ENCODE measurements at places on chromosomes 2 and 18.

- DNase-seq: no peak
Measured at GRCh38 chr2:45769854-45770576, 118.5 kb downstream of the PRKCE start.

- no peak for DNase-seq
Measured at GRCh38 chr18:75053028-75053629, 155.8 kb downstream of the PTGR3 start.

DNA sequence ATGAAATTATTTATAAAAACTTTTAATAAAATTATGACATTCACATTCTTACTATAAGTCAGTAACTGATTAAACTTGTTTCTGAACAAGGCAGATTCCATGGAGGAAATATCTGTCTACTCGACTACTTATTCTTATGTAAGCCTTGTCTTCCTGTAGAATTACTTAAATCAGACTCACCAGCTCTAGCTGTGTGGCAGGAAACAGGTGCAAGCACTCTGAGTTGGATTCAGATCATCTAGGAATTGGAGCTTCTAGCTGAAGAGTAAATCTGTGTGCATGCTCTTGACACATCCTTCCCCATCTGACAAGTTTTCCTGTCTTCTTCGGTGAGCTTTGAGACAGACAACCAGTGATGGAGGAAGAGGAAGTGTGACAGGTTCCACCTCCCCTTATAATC is 284.7 kb downstream of the TRIB2 start:
- DNase-seq: no peak

- no peak for DNase-seq
Measured at GRCh38 chr2:130966775-130967490, 126.3 kb downstream of the FAM168B start.

DNA sequence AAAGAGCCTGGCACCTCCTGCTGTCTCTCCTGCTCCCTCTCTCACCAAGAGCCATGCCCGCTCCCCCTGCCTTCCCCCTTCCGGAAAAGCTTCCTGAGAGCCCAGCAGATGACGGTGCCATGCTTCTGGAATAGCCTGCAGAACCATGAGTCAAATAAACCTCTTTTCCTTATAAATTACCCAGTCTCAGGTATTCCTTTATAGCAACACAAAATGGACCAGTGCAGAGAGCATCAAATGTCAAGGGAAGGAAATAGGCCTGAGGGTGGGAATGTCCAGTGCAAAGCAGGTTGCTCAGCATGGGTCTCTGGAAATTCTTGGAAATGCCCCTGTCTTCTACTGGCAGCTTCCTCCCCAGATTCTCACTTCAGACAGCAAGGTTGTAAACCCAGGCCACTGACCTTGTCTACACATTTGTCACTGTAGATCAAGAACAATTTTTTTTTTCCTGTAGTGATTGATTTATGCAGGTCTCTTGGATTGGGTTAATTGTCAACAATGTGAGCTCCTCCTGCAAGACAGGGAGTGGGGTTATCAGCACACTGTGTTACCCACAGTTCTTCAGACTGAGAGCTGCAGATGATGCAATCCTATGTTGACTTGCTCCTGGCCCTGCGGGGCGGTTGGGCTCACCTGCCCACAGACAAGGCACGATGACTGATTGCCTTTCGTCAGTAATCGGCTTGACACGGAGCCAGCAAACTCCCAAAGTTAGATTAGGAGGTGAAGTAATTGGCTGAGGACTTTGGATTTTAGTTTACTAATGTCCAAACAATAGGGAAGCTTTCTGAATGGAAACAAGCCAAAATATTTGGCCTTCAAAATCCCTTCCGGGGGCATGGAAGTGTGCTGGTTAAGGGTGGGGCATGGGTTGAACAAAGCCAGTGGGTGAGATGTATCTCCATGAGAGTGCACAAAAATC is 5.4 kb upstream of the BOD1L2 start:
- DNase-seq: peak; percentile 85

DNA sequence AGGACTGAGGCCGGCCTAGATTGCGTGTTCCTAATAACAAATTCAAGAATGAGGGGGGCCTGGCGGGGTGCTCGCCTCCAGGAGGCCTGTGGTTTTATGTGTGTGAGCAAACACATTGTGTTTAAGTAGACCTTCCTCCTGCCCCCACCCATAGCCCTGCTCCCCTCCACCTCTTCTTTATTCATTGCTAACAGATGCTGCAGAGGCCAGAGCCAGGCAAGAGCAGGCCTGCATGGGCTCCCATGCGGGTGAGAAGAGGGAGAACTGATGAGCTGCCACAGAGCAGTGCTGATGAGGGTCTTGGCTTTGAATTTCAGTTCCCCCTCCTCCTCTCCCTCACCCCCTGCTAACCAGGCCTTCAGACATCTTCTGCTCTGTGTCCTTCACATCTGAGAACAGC is 154.6 kb downstream of the OSR1 start:
- no peak for DNase-seq

- DNase-seq: no peak
Measured at GRCh38 chr2:174606336-174606735, 8.7 kb upstream of the WIPF1 start.

DNA sequence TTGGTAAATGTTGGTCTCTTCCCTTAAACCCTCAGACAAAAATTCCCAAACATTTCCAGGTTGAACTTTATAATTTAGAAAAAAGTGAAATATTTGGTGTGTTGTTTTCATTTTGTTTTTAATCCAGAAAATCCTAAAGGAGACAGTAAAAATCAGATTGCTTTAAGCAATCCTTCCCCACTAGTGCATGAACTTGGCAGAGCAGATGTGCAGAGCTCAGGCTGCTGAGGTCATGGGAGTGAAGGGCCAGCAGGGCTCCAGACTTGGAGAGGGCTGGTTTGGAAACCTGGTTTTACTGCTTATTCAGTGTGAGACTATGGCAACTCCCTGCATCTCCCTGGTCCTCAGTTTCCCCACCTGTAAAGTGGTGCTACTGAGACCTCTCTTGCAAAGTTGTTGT is 66.7 kb upstream of the TEX51 start:
- no peak for DNase-seq

- no peak for DNase-seq
Measured at GRCh38 chr18:69934601-69935265, 12.9 kb downstream of the CD226 start.

DNA sequence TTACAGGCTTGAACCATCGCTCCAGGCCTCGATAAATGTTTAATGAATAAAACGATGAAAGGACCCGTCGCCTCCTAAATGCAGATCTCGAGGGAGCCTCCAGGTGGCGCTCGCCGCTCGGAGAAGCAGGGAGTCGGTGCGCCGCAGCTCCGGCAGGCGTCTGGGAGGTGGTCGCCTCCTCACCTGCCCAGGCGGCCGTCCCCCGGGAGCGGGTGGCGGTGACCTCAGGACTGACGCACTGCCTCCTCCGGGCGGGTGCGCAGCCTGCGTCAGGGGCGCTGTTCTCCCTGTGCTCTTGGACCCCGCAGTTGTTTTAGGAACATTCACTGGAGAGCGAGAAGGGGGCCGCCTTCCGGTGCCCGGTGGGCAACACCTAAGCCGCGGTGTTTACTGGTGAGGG is 38.6 kb upstream of the POLE4 start:
- DNase-seq: peak; percentile 54

GRCh38 chr2:24597181-24597870 is 106.3 kb downstream of the NCOA1 start:
- no peak for DNase-seq

- no peak for DNase-seq
Measured at GRCh38 chr2:201273330-201273983, 13.1 kb downstream of the CASP8 start.

DNA sequence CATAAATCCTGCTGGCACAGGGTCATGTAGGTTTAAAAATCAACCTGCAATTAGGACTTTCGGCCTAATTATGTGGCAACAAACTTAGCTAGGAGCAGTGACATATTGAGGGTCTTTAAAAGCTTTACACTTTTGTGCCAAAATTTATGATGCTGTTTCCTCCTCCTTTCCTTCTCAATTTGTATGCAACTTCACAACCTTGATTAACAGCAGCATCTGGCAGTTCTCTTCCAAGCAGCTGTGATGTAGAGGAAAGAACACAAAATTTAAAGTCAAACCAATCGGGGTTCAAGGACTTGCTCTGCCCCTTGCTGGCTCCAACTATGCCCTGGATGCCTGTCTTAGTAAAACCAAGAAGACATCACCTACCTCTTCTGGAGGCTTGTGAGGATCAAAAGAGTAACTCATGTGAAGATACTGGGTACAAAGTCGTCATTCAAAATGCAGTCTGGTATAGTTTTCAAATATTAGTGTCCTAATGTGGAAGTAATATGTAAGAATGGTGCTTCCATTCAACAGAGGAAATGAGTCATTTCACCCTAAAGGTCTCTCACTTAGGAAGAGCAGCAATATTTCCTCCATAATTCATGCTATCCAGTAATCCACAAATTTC is 94.7 kb downstream of the ANKRD44 start:
- no peak for DNase-seq

GRCh38 chr2:57759131-57759530 is 287.5 kb upstream of the VRK2 start:
- DNase-seq: no peak

DNA sequence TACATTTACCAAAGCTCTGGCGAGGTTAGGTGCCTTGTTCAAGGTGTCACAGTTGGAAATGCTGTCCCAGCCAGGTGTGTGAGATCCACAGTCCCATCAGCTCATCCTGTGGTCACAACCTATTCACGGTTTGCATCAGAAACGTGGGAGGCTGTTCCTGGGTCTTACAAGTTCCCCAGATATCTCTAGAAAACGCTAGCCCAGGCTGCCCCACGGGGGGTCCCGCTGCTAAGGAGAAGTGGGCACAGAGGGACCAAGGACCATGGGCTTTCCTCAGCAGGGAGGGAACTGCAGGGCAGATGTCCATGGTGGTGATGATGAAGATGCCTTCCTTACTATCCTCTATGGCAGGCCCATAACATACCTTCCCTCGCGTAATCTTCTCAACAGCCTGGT is 649 bp downstream of the FECH start:
- peak; percentile 47 for DNase-seq

GRCh38 chr18:58649966-58650816 is 21.1 kb upstream of the MALT1 start:
- DNase-seq: peak; percentile 40

GRCh38 chr2:133608291-133608690 is 40.0 kb upstream of the NCKAP5 start:
- no peak for DNase-seq

DNA sequence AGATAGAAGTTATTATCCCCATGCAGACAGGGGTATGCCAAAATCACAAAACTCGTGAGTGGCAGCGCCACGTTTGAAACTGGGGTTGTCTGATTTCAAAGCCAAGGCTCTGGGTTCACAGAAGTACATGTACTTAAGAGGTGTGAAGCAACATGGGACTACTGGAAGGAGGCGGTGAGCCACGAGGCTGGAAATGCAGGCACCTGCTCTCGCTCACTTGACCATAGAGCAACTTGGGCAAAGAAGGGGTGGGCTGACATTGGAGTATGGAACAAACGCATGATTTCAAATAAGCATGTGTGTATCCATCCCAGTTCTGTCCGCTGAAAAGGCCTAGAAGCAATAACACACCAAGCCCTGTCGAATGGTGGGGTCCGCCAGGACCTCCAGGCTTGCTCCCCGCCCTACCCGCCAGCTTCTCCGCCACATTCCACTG is 593 bp upstream of the ACTR2 start:
- DNase-seq: peak; percentile 52

DNA sequence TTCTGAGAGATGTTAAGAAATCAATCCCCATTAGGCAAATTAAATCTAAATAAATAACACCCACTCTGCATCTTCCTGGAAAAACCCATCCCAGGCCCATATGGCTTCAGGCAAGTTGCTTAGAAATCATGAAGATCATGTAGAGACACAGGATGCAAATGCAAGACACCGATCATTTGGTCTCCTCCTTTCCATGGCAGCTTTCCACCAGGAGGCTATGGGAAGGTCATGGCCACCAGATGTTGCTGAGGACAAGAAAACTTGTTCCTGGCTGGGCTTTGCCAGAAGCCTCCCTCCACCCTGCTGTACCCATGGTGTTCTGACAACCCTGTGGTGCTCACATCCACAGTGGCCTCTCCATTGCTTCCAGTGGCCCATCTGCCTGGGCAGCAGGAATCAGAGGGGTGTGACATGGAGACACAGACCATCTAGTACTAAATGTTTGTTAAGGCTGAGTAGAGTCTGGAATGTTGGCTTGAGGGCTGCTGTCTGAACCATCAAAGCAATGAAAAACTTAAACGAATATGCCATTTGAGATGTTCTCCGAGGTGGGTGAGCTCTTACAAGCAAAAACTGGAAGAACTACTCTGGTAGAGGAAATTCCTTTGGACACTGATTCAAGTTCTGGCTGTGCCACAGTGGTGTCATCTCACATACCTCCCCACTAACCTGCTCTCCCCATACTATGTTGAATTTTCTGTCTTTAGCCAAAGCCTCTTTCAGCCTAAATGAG is 293.2 kb downstream of the TNS1 start:
- no peak for DNase-seq

DNA sequence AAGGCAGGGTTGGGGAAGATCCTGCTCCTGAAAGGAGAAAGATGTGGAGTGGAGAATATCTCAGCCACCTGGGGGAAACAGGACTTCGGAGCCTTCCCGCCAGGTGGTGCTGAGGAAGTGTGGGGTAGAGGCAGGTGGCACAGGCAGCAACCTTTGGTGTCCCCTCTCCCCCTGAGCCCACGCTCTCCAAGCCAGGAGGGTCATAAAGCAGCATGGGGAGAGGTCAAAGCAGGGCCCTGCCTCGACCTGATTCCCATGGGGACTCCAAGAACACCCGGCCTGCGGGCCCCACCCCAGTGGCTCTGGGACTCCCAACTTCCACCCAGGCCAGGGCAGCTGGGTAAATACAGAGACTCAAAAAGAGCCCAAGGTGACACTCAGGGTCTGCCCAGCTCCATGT is 54.3 kb upstream of the SLC66A3 start:
- DNase-seq: no peak

GRCh38 chr2:165196411-165196810 is 7.4 kb downstream of the SCN3A start:
- DNase-seq: no peak

Measured in OCI-M1 (cell line).